ENCODE measurements at places on chromosomes 3 and 15.

GRCh38 chr3:9770276-9770812 is 597 bp upstream of the CAMK1 start:
- no peak for DNase-seq

- no peak for DNase-seq
These were observed 45.5 kb upstream of the PRSS50 start for GRCh38 chr3:46763178-46763577.

DNA sequence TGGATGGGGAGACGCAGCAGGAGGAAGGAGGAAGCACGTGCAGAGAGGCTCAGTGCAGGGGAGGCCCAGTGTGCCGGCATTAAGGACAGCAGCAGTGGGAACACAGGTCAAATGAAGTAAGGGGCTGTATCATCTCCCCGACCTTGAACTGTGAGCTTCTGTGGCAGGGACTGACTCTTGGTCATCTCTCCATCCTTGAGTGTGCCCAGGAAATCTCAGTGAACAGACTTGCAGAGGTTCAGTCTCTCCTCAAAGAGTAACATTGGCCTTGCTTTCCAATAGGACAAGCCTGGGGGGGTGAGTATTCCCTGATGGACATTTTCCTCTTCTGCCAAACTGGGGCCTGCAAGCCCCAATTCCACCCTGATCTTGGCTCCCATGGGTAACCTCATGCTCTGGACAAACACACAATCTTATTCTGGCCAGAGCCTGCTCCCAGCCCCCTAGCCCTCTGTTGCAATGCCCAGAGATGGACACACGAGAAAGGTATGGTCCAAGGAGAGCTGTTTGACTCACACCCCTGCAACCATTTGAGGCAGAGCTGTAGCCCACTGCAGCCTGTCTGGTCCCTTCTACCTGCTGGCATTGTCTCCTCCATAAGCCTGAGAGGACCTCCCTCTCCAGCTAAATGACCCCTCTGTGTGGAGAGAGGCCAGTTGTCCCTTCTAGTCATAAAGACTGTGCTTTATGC is 50.9 kb downstream of the TLE3 start:
- no peak for DNase-seq

GRCh38 chr3:9222049-9222448 is 27.4 kb downstream of the SRGAP3 start:
- DNase-seq: no peak

DNA sequence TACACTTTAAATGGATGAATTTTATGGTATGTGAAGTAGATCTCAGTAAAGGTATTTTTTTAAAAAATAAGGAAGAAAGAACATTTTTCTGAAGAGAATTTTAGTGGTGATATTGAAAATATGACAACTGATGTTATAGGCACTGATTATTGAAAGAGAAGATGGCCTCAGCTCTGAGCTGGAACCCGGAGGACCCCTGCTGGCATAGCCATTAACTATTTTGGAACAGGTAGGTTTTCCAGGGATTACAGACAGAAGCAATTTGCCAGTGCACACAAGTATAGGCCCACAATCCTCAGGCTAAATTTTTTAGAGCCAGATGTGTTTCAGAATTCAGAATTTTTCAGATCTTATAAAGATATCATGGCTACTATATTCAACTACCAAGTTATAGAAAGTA is 315.9 kb upstream of the GPR149 start:
- DNase-seq: no peak

- DNase-seq: no peak
These were observed 32.5 kb downstream of the CEP152 start for GRCh38 chr15:48778331-48778730.

GRCh38 chr15:78995921-78996893 is 51.4 kb upstream of the CTSH start:
- no peak for DNase-seq

DNA sequence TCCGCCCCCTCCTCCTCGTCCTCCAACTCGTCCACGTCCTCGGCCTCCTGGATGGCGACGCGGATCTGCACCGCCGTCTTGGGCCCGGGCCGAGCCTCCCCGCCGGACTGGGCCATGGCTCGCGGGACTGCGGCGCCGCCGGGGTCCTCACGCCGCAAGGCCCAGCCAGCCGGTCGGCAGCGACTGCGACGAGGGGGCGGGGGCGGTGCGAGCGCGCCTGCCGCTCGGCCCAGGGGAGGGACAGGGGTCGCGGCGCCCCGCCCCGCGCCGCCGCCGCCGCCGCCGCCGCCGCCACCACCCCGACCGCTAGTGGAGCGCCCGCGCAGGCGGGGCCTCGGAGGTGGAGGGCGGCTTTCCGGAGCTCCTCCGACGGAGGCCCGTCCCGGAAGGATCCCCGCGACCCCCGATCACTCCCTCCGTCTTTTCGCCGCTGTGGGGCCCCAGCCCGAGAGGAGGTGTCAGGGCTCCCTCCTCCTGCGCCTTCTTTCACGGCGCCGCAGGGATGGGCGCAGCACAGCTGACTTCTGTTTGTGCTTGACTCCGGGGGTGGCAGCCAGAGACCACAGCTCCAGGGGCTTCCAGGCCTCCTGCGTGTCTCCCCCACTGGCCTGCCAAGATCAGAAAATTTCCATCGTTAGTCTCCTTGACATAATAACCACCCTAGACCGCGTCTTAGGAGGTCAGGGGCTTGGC is at the start of gene LARP6:
LARP6 (minus strand) TSS at position 185 of the 693 bp plus-strand sequence; CDS start at position 116, 69 bp downstream.
- peak; percentile 65 for DNase-seq

- no peak for DNase-seq
These were observed 43.2 kb upstream of the INSYN1 start for GRCh38 chr15:73796331-73796831.

DNA sequence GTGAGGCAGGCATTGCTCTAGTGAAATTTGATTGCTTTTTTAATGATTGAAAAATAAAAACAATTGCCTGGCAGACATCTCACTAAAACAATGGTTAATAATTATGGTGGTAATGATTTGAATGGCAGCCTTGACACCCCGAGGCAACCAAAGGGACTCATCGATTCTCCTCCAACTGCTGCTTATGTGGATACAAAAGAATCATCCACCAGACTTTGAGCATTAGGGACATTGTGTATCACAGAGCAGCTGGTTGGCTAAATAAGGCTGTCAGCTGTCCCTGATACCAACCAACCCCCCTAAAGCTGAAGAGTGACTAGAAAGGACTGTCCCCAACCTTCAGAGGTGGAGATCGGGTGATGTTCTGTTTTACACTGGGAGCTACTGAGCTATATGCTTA is 1.7 kb upstream of the CD47 start:
- DNase-seq: no peak

DNA sequence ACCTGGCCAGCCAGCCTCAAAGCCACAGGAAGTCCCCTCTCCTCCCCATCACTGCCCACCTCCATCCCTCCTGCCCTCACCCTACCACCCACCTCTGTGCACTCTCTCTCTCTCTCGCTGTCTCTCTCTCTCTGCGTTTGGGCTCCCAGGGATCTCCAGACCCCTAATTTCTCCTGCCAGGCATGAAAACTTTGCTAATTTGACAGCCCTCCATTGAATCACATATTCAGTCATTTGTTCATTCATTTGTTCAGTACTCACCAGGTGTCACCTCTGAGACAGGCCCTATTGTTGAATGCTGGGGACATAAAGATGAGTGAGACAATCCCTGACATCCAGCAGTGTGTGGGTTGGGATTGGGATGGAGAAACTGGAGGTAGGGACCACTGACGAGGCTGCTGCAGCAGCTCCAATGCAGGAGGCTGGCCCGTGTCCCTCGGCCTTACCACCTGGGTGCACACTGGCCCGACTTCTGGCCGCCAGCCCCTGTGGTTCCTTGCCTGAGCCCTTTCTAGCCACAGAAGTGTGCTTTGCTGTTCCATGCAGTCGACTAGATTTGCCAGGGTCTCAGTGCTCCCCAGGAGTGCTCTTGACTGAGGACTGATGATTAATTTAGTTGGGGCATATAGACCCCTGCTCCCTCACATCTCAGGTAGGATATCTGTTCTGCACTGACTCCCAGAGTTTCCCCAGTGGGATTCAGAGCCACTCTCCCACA is 38.6 kb upstream of the TSEN2 start:
- DNase-seq: no peak

GRCh38 chr15:60797444-60798040 is 318.6 kb upstream of the ICE2 start:
- no peak for DNase-seq

DNA sequence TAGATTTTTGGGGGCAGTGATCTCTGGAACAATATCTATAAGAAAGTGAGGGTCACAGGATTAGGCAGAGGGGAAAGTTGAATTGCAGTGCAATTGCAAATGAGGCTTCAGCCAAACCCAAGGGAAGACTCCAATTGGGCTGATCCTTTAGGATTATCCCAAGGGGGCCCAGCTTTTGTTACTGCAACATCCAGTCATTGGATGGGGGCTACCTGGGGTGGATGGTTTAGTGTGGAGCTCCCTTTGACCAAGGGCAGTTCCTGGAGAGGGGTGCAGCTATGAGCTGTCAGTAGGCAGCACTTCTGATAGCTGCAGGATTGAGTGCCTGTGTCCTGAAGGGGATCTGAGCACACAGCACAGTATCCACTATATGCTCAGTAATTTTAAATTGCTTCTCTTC is 355.2 kb upstream of the AZI2 start:
- no peak for DNase-seq

DNA sequence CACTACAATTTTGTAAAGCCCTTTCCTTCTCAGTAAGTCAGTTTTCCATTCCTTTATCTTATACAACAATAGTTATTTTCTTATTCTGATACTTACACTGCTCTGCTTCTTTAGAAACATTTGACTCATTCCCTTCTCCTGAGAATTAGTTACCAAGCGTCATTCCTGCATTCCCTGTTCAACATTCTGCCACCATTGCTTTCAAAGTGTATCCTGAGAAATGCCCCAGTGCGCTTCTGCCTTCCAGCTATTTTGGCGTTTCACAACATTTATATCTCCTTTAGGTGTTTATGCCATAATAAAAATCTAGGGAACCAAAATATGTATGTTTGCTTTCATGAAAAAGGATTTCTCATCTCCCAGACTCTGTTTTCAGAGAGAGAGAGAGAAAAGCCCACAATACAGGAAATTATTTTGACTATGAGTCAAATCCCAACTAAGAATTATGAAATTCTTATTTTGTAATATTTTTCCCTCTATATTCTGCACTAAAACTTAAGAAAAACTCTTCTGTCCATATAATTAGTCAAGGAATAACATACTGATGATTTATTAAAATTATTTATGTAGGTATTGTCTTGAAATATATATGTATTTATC is 118.2 kb upstream of the RAP2B start:
- no peak for DNase-seq

- DNase-seq: no peak
These were observed 87.5 kb downstream of the ATP2B2 start for GRCh38 chr3:10417847-10418246.

GRCh38 chr3:57675530-57675929 is 17.3 kb downstream of the DENND6A start:
- DNase-seq: no peak

DNA sequence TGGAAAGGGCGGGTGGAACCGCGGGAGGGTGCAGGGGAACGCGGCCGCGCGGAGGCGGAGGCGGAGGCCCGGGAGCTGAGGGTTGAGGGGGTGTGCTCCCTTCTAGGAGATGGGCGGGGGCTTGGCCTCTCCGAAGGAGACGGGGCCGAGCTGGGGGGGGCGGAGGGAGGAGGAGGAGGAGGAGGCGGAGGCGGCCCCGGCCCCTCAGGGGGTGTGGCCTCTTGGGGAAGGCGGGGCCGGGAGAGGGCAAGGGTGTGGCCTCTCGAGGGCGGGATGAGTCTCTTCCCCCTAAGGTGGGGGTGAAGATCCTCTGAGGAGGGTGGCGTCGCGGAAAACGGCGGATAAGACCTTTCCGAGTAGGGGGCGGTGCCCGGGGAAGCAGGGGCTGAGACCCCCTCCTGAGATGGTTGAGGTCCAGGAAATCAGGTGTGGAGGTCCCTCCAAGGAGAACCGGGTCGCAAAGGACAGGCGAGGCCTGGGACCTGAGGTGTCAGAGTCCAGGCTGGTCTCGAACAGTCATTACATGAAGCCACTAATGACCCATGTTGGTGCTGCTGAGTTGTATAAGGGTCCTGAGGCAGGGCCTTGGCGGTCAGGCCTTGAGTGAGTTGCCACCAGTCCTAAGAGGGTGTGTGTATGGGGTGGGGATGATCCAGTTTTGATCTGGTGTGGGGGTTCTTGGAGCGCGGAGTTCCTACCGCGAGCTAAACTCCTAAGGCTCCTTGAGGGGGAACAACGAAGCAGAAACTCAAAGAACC is 759 bp downstream of the WDR6 start:
- peak; percentile 72 for DNase-seq

- no peak for DNase-seq
These were observed 81.6 kb downstream of the PLXNA1 start for GRCh38 chr3:127064391-127065137.

DNA sequence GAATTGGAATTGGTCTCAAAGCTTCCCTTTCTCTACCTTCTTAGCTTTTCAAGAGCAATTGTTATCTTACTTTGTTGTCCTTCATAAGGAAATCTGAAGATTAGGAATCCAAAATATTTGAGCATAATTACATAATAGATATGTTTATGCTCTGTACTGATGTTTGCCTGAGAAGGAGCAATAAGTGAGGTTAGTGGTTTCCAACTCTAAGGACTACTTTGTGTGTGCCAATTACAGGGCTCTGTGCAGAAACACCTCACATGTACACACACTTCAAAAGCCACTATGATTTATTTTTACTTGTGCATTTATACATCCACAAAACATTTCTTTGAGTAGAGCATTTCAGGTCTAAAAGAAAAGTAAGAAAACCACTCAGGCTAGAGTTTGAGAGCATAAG is 49.9 kb downstream of the MME start:
- no peak for DNase-seq

- DNase-seq: no peak
These were observed 75.9 kb upstream of the FGF12 start for GRCh38 chr3:192802957-192803899.

DNA sequence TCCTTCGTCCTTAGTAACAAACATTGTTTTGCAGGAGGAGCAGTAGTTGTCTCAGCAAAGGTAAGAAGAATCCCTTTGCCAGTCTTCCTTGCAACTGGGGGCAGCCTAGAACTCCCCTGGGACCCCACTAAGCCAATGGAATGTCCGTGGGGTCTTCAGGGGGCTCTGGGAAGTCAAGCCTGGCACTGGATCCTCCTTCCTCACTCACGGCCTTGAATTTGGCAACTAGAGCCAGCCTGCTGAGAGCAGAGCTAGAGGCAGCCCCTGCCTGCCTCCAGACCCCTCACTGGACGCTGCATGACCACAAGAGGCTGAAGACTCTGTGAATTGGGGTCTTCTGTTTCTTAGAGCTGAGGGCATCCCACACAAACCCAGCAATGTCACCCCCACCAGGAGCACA is 18.6 kb upstream of the PRR23E start:
- DNase-seq: no peak

GRCh38 chr3:30776186-30776815 is 118.2 kb downstream of the GADL1 start:
- no peak for DNase-seq

- DNase-seq: no peak
These were observed 83.6 kb upstream of the C3orf80 start for GRCh38 chr3:160141485-160142185.

GRCh38 chr3:155385896-155386625 is 92.6 kb upstream of the STRIT1 start:
- no peak for DNase-seq

- DNase-seq: no peak
These were observed 41.7 kb downstream of the PDCD6IP start for GRCh38 chr3:33840179-33840578.

- DNase-seq: no peak
These were observed 3.1 kb downstream of the CSRNP1 start for GRCh38 chr3:39150148-39150802.
